Fibroblast of the conjunctiva (primary cell): ENCODE measurements at places on chromosomes 6 and 20.
A peak's percentile ranks its signal among the peaks of the same experiment; 100 is the strongest.

- DNase-seq, result no peak
Observed at GRCh38 chr20:57782631-57783041, 72.8 kb upstream of the PMEPA1 start.

GRCh38 chr20:63740070-63740626 lies 572 bp downstream of the SLC2A4RG start:
- peak; percentile 20 for DNase-seq

DNA sequence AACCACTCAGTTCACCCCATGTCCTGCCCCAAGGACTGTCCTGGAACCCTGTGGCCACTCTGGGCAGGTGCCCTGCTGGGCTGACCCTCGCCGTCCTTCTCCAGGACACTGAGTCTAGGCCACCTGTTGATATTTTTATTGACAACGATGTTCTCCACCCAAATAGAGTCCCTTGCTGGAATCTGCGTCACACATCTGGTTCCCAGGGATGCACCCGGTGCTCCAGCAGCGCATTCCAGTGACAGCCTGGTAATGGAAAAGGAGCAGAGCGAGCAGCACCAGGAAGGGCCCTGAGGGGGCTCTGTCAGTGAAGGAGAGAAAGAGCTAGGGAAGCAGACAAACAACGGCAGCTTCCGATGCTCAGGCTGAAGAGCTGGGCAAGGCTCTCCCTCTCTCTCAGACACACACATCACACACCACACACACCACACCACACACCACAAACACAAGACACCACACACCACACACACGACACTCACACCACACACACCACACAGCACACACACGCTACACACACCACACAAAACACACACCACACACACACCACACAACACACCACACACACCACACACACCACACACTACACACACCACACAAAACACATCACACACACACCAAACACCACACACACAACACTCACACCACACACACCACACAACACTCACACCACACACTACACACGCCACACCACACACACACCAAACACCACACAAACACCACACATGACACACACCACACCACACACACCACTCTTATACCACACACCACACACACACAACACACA lies 117.9 kb upstream of the THBS2 start:
- DNase-seq, result no peak

GRCh38 chr6:93498713-93499112 lies 79.4 kb upstream of the EPHA7 start:
- DNase-seq, result no peak

DNA sequence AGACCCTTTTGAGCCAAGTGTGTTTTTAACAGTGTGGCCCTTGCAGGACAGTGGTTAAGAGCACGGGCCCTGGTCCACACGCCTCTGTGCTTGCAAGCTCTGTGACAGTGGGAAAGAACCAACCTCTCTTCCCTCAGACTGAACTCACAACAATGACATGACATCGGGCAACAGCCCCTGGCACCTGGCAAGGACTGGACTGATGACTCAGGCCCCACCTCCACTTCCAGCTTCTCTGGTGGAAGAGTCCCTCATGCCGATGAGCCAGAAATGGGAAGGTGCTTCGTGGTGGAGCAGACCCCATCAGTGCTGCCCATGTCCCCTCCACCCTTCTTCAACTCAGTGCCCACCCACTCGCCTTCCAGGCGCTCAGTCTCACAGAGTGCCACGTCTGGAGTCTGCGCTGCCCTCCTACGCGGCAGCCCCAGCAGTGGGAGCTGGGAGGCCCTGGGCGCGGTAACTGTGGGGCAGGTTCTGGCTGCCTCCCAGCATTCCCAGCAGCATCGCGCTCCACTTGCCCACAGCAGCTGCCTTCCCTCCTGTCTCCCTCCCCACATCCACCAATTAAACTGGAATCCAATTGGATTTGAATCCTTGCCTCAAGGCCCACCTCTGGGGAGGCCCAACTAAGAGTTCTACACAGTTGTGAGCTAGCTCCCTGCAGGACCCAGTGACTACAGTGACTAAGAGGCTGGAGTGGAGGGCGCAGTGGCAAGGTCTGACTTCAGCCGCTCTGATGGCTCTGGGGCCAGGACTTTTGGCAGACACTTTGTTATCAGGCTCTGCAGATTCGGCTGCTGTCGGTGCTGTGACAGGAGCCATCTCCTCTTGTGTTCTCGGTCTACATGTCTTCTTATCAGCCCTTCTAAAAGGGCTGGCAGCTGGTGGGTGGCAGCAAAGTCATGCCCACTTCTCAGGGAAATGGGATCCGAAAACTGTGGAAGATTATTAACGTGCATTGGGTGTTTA lies 156.8 kb upstream of the MLN start:
- no peak for DNase-seq

- no peak for DNase-seq
Observed at GRCh38 chr20:34052414-34052813, 58.7 kb downstream of the RALY start.

DNA sequence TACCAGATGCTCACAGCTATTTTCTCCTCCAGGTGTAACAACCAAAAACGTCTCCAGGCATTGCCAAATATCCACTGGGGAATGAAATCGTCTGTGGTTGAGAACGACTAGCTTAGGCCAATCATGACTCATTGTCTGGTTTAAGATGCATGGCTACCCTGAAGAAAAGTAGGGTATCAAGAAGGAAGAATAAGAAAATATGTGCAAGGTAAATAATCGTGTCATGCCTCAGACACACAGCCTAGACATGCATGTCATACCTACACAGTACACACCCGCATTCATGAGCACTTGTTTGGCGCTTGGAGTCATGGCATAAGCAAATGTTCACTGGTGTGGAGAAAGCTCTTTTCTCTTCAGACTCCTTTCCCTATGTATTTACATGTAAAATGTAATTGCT lies 745.7 kb downstream of the MAFB start:
- DNase-seq, result no peak

DNA sequence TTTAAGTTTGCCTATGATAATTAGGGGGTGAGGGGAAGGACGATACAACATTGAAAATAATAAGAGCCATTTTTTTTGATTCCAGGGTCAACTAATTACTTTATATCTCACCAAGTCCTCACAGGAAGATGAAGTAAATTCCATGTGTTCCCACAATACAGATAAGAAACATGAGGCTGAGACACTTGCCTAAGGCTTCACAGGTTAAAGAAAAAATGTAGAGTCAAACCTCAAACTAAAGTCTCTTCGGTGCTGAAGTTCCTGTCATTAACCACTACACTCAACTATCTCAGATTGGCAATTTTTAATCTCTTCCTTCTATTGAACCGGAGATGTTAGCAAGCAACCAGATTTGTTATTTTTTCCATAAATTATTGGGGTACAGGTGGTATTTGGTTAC lies 33.0 kb downstream of the MRAP2 start:
- no peak for DNase-seq
